ENCODE measurements at places on chromosomes 6 and 20.

DNA sequence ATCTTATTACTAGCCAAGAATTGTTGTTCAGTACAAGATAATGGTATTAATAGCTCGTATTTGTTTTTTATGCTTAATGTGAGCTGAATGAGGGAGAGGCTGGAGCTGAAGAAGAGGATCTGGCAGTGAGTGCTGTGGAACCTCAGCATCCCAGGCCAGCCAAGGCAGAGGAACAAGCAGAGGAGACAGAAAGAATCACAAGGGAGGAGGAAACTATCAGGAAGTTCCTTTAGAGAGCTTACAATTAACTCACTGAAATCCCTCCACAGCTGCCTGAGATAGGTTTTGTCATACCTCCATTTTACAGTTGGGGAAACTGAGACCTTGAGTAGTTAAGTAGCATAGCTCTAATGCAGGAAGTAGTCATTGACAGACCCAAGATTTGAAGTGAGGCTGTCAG, 39.9 kb upstream of the TULP4 start:
- DNase-seq: no peak

DNA sequence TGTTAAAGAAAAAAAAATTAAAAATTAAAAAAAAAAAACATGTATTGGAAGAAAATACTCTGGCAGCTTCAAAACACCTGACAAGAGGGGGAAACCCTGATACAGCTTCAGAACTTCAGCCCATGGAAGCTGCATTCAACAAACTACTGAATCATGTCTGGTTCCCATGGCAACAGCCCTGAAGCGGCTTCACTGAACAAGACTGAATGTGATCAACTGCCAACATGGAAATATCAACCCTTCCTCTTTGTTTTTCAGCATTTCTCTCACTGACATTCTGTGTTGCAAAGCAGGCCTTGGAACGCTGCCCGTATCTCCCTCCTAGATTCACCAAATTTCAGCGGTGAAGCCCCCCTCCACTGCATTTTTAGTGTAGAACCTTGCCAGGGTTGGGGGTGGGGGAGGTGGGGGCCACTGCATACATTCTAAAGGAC, 91.3 kb upstream of the SHLD1 start:
- peak; percentile 40 for DNase-seq

GRCh38 chr6:42099340-42100028, 42.9 kb downstream of the C6orf132 start:
- DNase-seq: no peak

- DNase-seq: no peak
Measured at GRCh38 chr6:53322188-53323029, 26.3 kb downstream of the ELOVL5 start.

GRCh38 chr6:141443668-141444289, 688.9 kb upstream of the GJE1 start:
- no peak for DNase-seq

- DNase-seq: peak; percentile 74
Measured at GRCh38 chr6:33118525-33119123, 42.8 kb downstream of the HLA-DPB1 start.

DNA sequence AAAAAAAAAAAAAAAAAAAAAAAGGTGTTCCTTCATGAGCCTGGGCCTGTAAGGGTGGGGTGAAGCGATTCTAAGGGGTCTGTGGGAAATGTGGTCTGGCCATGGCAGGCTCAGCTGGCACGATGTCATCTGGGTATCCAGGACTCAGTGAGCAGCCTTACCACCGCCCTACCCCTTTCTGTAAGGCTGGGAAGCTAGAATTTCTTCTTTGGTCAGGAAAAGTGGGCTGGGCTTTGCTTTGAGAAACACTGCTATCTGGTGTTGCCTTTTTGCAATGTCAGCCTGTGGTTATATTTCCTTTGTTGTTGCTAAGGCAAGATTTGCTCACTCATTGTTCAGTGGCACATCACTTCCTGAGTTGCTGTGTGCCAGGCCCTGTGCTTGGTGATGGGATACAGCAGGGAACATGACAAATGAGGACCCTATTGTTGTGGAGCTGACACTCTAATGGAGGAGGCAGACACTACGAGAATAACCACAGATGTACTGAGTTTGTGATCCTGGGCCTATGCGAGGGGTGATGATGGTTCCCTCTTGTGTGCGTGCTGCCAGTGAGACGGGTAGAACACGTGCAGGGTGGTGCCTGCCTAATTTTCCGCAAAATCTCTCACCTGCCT, 45.9 kb upstream of the ZNFX1 start:
- DNase-seq: peak; percentile 55

- no peak for DNase-seq
Measured at GRCh38 chr6:79335133-79335674, 100.7 kb upstream of the HMGN3 start.

- no peak for DNase-seq
Measured at GRCh38 chr6:137657351-137657911, 163.2 kb upstream of the OLIG3 start.

DNA sequence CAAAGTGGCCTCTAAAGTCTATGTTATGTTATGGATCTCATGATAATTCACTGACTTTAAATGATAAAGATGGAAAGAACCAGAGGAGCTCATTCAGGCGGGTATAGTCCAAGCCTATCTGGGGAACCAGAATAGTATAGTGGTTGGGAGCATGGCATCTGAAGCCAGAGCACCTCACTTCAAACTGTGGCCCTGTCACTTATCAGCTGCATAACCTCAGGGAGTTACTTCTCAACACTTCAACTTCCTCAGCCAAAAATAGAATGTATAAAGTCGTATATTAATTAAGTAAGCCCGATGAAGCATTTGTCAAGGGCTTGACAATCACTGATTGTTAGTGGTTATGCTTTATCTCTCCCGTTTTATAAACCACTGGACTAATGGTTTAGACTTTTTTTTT, 112.7 kb downstream of the RTN4IP1 start:
- no peak for DNase-seq

GRCh38 chr6:81812401-81812800, 59.9 kb upstream of the TENT5A start:
- no peak for DNase-seq

- DNase-seq: no peak
Measured at GRCh38 chr20:31522731-31523130, 8.5 kb downstream of the HM13 start.

GRCh38 chr20:64106981-64107735, at the start of gene NPBWR2:
NPBWR2 (minus strand) TSS chr20:64107565; CDS start chr20:64106831, 734 bp downstream.
- no peak for DNase-seq

GRCh38 chr6:2396846-2397630, 151.6 kb upstream of the GMDS start:
- DNase-seq: no peak

GRCh38 chr6:137767911-137768690, 99.0 kb upstream of the TNFAIP3 start:
- DNase-seq: no peak

- peak; percentile 53 for DNase-seq
Measured at GRCh38 chr6:144782634-144783033, 497.5 kb downstream of the UTRN start.

DNA sequence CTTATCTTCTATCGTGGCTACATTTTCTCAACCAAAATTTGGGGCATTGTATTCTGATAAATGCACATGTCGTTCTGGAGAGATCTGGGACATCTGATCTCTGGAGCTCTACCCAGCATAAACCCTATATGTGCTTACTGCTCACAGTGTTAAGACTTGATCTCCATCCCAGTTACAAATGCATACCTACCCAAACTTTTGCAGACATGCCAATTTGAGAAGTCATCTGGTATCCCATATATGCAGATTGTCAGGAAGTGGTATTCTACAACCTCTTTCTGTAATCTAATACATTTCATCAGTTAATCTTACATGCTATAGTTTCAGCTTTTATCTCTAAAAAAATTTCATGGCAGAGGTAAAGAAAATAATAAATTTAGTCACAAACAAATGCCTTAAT, 11.2 kb downstream of the BAG2 start:
- no peak for DNase-seq

DNA sequence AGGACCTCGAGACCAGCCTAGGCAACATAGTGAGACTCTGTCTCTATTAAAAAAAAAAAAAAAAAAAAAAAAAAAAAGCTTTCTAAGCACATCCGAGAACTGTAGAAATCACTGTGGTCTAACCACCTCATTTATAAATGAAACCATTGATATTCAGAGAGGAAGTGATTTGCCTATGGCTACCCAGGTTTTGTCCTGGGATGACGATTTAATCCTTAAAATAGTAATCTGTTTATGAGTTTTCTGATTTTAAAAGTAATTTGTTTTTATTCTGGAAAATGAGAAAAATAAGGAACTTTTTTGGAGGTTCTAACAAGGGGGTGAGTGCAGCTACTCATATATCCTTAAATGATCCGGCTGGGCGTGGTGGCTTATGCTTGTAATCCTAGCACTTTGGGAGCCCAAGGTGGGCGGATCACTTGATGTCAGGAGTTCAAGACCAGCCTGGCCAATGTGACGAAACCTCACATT, 6.5 kb upstream of the BTN3A2 start:
- no peak for DNase-seq

DNA sequence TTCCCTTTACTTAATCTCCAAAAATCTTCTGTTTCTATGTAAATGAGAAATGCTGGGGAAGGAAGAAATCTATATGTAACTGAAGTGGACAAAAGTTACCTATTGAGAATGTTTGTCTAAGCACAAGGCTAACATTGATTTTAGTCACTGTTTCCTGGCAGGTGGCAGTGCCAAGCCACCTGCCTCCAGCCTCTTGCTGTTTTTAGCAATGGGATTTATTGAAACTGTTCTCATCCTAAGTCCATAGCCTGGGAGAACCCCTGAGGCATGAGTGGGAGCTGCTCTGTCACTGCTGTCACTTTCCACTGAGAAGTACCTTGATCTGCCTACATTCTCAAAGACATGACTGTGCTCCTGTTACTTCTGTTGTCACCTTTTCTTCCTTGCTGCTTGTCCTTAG, 14.7 kb downstream of the ENPP3 start:
- no peak for DNase-seq

DNA sequence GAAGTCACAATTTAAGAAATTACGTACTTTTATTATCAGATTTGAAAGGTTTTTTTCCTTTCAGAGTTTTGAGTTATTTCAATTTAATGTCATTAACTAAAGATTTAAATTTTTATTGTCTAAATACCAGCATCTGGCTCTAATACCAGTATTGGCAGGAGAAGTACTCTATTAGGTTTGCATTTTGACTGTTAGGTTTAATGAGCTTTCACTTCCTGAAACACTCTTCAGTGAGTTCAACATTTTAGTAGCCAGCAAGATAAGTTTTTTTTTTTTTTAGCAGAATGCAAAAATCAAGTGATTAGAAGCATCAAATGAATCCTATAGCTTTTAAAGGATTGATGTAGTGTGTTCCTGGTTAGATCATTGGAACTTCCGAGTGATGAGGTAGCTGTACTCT, 34.0 kb upstream of the SCGN start:
- no peak for DNase-seq

GRCh38 chr6:169409742-169410312, 156.2 kb upstream of the THBS2 start:
- DNase-seq: no peak

- DNase-seq: peak; percentile 13
Measured at GRCh38 chr6:136137008-136137692, 113.0 kb downstream of the MTFR2 start.

DNA sequence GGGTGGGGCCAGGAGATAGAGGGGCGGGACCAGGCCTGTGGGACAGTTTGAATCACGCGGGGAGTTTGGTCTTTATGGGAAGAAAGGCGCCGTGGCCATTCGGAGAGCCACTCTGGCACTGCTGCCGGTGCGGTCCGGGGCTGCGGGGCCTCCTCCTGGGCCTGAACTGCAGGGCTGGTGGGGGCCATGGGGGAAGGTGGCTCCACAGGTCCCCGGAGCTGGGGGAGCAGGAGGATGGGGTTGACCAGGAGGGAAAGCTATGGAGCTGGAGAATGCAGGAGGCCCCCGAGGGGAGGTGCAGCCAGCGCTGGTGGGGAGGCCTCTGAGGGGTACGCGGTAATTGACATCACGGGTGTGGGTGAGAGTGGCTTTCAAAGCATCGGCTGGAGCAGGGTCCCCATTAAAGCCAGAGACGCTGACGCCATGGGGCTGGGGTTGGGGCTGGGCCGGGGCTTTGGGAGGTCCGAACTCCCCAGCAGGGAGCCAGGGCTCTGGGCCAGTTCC, 1.8 kb upstream of the BHLHE23 start:
- DNase-seq: no peak

GRCh38 chr20:32582659-32583580, 2.2 kb downstream of the NOL4L start:
- peak; percentile 81 for DNase-seq

DNA sequence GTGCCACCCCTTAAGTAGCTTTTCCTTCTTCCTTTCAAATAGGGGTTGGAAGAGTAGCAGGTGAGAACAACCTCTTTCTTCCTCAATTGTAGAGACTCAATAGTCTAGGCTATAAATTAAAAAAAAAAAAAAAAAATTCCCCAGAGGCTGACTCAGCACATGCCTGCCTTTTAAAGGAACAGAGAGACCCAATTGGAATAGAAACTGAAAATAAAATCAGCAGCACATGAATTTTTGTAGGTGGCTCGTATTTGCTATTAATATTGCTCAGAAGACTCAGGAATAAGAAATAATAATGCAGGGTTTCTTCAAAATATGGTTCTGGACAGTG, 19.3 kb downstream of the TOP1 start:
- no peak for DNase-seq

DNA sequence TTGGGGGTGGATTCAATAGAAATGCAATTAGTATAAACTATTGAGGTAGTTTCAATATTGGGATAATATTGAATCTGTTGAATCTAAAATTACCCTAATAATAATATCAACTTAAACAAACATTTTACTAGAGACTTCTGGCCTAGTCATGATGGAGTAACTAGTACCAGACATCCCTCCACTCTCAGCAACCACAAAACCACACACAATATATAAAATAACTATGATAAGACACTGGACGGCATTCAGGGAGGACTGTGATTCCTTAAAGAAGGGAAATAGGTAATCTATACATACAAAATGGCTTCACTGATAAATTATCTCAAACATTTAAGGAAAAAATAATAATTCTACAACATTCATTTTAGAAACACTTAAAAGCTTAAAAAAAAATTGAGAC, 38.9 kb upstream of the TMEM14A start:
- DNase-seq: no peak

DNA sequence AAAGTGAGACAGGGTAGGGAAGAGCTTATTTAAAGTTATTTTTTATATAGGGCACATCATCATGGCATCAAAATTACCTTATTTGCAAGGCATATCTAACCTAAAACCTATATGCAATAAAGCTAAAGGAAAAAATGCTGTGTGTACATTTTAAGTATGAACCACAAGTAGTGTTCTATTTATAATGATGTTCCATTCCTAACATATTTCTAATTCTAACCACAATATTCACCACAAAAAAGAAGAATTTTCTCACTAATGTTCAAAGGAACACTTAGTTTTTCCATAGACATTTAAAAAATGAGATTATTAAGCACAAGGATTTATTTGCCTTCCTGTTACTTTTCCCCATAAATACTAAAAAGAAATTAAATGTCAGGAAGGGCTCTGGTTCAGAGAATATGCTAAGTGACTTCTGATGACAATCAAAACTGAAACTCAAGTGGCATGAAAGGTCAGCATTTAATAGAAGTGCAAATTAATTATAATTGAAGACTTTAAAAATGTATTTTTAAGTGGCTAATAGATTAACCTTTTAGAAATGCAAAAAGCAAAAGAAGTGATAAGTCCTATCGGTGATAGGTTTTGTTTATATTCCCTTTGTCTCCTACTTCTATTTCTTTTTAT, 25.1 kb downstream of the GPR63 start:
- no peak for DNase-seq
